Putamen (tissue), 1 donor: ENCODE measurements at places on chromosomes 3 and 15.

DNA sequence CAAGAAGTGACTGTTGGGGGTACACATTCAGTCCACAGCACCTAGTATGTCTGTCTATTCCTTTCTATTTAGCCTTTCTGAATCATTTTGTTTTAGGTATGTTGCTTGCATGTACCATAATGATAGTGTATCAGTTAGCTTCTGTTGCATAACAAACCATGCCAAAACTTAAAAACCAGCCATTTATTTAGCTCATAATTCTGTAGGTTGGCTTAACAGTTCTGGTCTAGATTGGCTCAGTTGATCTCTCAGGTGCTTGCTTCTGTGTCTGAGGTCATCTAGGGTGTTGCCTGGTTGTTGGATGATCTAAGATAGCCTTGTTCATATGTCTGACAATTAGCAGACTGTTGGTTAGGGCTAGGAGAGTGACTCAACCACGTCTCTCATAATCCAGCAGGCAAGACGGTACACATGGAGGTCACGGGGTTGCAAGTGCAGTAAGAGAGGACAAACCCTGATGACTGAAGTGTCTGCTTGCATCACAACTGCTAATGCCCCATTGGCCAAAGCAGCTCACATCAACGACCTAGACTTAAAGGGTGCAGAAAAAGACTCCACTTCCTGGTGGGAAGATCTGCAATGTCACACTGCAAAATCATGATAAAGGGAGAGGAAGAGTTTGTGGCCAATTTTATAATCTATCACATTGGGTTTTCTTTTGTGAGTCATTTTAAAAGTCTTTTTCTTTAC, 6.8 kb upstream of the PDCD6IP start:
- no peak for DNase-seq

- DNase-seq, result no peak
These were observed 309.9 kb downstream of the RPLP1 start for GRCh38 chr15:69762373-69763148.

DNA sequence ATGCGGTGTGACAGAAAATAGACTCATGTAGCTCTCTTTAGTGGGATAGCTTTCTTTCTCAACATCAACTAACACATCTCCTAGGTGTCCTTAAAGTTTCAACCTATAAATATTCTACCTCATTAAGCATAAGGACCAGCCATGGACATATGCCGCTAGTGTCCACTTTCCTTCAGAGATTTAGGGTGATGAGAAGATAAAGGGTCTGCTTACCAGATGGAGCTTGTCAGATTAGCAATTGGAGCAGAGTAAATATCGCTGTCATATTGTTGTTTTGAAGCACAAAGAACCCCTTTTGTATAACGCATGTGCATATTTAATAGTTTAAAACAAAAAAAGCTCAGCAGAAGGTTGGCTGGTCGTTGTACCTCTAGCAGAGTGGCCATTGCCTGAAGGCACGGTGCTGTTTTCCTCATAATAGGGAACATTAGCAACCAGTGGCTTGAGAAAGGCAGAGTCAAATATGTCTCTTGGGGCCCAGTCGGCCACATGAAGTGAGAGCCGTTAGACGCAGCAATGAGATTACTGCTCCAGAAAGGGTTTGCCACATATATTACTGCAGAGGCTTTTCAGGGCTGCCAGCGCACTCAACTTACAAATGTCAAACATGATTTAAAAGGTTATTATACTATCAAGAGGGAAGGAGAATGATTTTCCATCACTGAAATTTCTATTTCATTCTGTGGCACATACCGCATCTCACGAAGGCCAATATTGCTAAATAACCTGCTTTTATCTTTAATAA, 264.2 kb downstream of the ROBO2 start:
- peak; percentile 30 for DNase-seq

DNA sequence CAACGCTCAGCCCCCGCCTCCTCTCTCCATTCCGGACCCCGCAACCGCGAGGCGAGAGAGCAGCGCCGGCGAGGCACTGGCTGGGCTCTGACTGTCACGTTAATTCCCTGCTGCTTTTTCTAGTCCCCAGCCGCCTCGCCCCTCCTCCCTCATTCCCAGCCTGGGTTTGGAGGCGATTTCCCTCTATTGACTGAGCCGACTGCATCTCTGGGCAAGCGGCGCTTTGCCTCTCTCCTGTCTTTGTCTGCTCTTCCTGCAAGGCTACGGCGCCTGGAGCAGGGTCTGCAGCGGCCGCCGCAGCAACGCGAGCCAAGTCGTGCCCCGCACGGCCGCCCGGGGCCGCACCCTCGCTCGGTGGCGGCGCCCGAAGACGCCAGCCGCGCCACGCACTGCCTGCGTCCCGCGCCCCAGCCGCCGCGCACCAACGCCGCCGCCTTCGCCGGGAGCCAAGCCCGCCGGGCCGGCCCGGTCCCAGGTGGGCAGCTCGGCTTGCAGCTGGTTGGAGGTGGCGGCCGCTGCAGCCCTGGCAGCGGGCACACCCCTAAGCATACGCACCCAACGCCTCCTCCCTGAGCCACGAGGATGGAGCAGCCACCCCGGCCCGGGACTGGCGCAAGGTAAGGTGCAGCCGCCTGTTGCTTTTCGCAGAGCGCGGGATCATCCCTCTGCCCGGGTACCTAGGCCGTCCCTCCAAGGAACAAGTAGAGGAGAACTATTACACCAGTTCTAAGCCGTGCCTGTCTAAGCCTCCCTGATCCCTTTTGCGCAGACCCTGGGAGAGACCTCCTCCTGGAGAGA, at the start of gene LRRC3B:
Gene LRRC3B (plus strand): TSS at position 152 of the 798 bp plus-strand sequence. CDS start 86,901 bp downstream, outside the sequence.
- peak; percentile 30 for DNase-seq

DNA sequence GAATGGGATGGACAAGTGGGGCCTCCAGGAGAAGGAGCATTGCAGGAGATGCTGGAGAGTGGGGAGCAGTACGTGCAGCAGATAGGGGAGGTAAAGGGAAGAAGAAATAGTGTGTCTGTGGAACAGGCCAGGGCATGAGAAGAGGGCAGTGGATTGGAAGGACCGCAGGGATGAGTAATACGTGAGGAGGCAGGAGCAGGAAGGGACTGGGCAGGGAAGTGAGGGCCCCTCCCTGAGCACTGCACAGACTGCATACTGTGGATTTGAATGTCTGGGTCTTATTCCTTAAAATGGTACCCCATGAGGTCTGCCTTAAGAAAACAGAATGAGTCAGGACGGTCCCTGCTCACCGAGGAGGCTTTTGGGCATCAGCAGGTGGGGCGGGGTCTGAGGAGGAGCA, 210.0 kb upstream of the NDN start:
- DNase-seq, result no peak
